ENCODE measurements at places on chromosomes 1 and 21.

DNA sequence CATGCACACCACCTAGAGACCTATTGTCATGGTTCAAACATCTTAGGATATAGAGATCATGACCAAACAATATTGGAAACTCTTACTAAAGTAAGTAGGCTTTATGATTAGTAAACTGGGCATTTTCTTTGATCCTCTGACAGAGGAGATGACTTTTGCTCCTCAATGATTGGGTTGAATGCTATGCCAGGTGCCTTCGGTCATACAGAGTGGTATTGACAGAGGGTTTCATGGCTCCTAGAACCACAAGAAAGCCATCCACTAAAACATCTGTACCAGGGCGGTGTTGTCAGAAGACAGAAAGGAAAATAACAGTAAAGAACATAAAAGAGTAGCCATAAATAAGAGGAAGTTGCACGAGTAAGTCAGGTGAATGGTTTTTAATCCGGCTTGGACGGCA is 20.8 kb upstream of the SAMSN1 start:
- no peak for DNase-seq

GRCh38 chr1:75472971-75473603 is 137.8 kb downstream of the SLC44A5 start:
- DNase-seq = no peak

- DNase-seq = no peak
These were observed 62.7 kb upstream of the MROH9 start for GRCh38 chr1:170872663-170873062.

- DNase-seq = no peak
These were observed 5.9 kb downstream of the PDC start for GRCh38 chr1:186454981-186455380.

- DNase-seq = no peak
These were observed 22.9 kb upstream of the SLC19A2 start for GRCh38 chr1:169508432-169509338.

DNA sequence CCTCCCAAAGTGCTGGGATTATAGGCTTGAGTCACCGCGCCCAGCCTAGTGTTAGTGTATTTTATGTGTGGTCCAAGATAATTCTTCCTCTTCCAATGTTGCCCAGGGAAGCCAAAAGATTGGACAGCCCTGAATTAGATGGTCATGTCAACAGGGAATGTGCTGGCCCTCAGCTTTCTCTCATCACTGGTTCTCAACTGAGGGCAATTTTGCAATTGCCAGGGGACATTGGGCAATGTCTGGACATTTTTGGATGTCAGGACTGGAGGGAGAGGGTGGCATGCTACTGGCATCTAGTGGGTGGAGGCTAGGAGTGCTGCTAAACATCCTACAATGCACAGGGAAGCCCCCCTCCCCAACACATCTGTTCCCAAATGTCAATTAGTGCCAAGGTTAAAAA is 95.0 kb downstream of the LAMC2 start:
- no peak for DNase-seq

DNA sequence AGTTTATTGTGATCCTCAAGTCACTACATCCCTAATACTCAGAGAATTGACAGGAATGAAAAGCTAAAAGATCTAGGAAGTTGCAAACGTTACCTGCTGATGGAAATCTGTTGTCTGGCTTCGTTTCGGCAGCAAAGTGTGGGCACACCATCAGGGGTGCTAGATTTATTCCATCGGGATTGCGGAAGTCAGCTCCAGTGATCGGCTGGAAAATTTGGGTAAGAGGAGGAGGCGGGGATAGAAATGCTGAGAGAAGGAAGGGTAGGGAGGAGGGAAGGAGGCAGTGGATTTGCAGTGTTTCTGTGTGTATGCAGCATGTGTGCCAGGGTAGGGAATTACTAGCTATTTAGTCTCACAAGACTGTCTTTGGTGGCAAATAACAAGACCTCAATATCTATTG is at the start of gene CTSK:
TSS of gene CTSK (minus strand) at position 140 of the 400 bp plus-strand sequence. CDS start 1,455 bp downstream, outside the sequence.
- no peak for DNase-seq

DNA sequence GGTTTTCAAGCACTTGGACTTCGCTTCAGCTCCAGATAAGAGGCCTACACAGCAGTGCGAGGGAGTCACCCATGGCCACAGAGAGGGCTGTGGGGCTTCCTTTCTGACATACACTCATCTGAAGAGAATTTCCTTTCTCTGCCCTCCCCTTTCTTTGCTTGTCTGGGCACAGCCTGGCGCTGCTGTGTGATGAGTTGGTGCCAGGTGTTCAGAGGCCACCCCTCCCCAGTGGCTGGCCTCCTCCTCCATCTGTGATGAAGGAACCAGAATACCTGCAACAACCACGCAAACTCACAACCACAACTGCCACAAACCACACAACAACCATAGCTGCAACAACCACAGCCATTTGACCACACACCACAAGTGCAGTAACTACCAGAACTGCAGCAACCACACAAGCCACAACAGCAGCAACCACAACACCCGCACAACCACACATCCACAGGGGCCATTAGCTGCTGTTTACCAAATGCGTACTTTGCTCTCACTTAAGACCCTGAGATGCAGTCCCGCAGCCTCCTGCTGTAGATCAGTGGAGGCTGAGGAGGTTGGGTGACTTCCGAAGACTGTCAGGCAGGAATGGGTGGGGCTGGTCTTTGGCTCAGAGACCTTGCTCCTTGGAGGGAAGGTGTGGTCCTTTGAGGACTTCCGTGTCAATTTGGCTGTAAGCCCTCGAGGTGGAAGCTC is 71.1 kb downstream of the IER5 start:
- DNase-seq = no peak

DNA sequence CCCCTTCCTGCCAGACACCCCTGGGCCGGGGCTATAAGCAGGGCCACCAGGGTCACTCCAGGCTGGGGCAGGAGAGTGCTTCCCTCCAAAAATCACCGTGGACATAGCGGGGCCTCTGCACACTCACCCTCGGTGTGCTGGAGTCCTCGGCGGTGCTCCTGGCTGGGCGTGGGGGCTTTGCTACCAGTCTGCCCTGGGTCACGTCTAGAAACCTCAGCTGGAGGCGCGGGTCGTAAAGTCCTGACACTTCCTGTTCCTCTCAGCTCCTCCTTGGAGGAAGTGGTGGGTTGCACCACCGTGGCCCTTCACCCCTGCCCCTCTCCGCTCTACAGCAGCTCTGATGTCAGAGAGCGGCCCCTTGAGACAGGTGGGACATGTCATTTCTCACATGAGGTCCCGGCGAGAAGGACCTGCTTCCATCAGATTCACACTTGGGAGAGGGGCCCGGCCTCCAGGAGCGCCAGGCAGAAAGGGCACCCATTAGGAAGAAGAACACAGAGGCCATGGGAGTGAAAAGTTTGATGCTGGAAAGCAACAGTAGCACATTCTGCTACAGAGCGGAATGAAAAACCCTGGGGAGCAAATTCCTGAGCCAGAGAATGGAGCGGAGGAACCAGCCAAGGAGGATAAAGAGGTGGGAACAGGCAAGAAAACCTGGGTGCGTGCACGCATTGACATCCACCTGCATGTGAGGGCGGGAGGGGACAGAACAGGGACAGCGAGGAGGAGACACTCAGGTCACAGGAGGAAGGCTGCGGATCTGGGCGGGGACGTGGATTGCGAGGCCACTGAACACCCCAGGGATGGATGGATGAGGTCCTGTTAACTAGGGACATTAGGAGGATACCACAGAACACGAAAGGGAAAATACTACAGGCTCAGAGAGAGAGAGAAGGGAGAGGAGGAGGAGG is at the start of gene ITGB2:
TSS of gene ITGB2 (minus strand) at position 206 of the 911 bp plus-strand sequence. CDS start 10,117 bp downstream, outside the sequence.
- DNase-seq = no peak

GRCh38 chr1:79193211-79194079 is 186.9 kb upstream of the ADGRL4 start:
- no peak for DNase-seq

- no peak for DNase-seq
These were observed 124.0 kb downstream of the PIGK start for GRCh38 chr1:77095236-77095635.

GRCh38 chr1:17596651-17597509 is 57.4 kb downstream of the ARHGEF10L start:
- DNase-seq = no peak

- no peak for DNase-seq
These were observed 107.8 kb downstream of the DISC1 start for GRCh38 chr1:231734417-231734816.

DNA sequence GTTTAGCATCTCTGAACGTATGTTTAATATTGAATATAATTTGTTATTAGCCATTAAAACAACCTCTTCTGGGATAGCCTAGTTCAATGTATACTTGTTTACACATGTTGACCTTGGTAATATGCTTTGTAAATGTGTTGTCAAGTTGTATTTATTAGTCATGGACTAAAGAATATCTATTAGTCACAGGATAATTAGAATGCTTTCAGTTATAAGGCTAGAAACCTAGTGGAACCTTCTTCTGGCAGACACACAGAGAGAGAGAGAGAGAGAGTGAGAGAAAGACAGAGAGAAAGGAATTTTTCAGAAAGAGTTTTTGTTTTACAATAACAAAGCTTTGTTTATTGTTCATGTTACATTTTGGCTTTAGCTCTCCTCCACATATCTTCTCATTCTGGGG is 181.1 kb upstream of the APP start:
- no peak for DNase-seq

DNA sequence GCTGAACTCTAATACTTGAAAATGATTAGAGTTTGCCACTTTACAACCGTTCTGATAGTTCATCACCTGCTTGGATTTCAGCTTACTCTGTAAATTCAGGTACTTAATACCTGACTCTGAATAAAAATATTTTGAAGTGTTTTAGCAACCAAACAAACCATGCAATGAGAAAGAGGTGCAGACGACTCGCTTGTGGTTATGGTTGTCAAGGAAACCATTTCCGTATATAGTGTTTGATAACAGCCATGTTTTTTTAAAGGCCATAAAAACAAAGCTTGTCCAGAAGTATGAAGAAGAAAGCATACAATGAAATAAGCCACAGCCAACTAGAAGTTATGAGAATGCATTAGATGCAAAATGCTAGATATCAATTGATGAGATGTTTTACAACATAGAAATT is 167.2 kb upstream of the HMCN1 start:
- no peak for DNase-seq
